ENCODE measurements at places on chromosomes 13 and 19.

- DNase-seq: no peak
Measured at GRCh38 chr13:96684907-96685306, 309.4 kb downstream of the OXGR1 start.

GRCh38 chr19:44723952-44724319 lies 24.6 kb upstream of the BCL3 start:
- DNase-seq: peak; percentile 90

GRCh38 chr19:48398375-48399235 lies 5.1 kb downstream of the GRIN2D start:
- peak; percentile 86 for DNase-seq

DNA sequence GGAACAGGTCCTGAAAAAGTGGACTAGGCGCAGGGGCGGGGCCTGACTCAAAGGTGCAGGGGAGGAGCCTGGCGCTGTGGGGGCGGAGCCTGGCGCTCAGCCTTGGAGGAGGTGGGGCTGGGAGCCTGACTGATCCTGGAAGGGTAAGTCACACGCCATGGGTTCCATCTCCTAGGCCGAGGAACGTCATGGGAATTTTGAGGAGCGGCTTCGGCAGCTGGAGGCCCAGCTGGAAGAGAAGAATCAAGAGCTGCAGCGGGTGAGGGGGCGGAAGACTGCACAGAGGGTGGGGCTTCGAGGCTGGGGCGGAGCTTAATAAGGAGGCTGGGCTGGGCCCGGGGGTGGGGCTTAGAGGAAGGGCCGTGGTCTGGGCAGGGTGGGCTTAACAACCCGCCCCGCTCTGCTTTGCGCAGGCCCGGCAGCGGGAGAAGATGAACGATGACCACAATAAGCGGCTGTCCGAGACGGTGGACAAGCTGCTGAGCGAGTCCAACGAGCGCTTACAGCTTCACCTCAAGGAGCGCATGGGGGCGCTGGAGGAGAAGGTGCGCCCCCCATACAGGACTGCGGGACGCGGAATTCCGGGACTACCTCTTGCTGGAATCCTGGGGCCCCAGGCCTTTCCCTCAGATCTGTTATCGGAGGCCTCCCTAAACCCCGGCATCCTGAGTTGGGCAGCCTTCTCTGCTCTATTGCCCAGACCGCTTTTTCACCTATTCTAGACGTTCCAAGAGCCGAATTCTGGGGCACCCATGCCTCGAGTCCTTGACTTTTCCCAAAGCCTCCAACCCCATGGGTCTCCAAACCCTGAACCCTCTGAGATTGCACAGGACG lies 14.5 kb downstream of the PPFIA3 start:
- DNase-seq: peak; percentile 83

DNA sequence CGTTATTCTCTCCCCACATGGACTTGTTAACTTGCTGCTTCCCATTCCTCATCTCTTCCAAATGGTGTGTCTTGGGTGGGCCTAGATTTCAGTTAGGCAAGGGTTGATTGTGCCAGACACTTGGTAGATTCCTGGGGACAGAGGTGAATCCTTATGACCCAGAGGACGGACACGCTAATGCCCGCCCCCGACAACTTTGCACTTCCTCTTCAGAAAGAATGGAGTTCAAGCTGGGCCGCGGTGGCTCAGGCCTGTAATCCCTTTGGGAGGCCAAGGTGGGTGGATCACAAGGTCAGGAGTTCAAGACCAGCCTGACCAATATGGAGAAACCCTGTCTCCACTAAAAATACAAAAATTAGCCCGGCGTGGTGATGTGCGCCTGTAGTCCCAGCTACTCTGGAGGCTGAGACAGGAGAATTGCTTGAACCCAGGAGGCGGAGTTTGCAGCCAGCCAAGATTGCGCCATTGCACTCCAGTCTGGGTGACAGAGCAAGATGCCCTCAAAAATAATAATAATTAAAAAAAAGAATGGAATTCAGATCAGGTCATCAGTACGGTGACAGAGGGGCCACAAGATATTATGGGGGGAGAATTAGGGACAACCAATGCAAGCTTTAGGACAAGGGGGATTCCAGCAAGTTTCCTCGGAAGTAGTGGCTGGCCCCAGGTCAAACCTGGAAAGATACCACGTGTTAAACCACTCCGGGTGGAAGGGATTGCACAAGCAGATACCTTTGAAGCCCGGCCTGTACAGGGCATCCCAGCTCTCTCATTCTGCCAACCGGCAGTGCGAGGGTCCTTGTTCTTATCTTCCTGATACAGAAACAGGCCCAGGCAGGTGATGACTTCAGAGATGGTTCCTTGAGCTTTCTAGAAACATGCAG lies 2.7 kb downstream of the MYO9B start:
- DNase-seq: no peak

DNA sequence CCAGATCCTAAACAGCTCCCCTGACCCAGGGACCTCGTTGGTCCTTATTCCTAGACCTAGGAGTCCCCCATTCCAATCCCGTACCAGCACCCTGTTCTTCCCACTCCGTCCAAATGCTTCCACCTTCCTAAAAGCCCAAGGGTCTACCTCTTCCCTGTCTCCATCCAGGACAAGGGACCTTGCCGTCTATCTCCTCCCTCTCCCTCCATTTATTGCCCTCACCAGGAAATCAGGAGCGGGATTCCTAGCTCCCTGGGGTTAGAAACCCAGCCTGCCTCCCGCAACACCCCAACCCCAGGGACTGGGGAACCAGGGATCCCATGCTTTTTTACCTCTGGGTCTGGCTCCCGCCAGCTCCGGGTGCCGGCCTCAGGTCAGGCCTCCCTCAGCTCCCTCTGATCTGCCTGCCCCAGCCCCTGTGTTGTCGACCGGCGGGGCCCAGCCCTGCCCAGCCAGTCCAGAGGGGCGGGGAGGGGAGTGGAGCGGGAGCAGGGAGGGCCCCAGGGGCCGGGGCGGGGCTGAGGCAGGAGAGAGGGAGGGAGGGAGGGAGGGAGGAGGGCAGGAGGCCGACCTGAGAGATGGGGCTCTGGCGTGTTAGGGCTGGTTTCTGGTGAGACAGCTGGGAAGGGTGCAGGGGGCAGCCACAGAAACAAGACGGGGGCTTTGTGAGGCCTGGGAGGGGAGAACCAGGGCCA lies at the start of gene B3GNT8:
B3GNT8 (minus strand) TSS at position 423 of the 695 bp plus-strand sequence. CDS start 596 bp downstream, outside the sequence.
- DNase-seq: peak; percentile 92

- peak; percentile 12 for DNase-seq
Measured at GRCh38 chr19:6014551-6015135, 36.7 kb upstream of the RANBP3 start.

- no peak for DNase-seq
Measured at GRCh38 chr13:29810145-29810742, 40.2 kb downstream of the UBL3 start.

DNA sequence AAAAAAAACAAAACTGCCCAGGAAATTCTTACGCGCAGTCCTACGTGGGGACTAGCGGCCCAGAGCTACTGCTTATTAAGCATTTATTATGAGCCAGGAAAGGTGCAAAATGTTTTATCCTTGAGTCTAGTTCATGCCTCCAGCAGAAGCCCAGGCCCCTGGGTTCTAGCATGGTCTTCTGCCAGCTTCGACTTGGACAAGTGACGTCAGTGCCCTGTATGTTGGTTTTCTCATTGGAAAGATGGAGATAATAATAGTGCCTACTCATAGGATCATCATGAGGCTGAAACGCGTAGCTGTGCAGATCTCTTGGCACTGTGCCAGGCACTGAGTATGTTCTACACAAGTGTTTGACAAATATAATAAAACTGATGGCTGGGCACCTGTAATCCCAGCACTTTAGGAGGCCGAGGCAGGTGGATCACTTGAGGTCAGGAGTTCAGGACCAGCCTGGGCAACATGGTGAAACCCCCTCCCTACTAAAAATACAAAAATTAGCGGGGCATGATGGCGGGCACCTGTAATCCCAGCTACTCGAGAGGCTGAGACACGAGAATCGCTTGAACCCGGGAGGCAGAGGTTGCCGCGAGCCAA lies 12.4 kb upstream of the SULT2B1 start:
- DNase-seq: no peak

GRCh38 chr19:39692166-39692565 lies 12.1 kb upstream of the LGALS14 start:
- DNase-seq: no peak

DNA sequence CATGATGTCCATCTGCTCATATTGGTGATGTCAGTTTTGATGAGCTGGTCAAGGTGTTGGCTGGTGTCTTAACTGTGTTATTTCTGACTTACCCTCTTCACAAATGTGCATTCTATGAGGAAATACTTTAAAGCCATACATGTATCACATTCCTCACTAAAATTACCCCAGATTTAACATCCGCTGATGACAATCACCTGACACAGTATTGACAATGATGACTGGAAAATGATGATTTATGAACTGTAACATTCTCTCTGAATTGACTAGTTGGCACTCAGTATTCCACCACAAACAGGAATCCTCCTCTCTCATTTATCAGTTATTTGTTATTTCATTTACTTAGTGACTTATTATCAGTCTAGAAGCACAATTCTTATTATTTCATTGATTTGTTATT lies 117.3 kb downstream of the ITGBL1 start:
- DNase-seq: no peak

- no peak for DNase-seq
Measured at GRCh38 chr13:20980430-20980829, 77.9 kb upstream of the XPO4 start.

- no peak for DNase-seq
Measured at GRCh38 chr13:70795484-70795883, 687.2 kb upstream of the KLHL1 start.
